ENCODE measurements at places on chromosomes 7 and 10.

GRCh38 chr7:76296743-76297740 lies 5.4 kb upstream of the HSPB1 start:
- no peak for DNase-seq
- H3K27me3 ChIP-seq, result no peaks in the 10 kb centered on the region
- H3K4me1 ChIP-seq, result peaks cover 3% of the 10 kb centered on the region
- H3K36me3 ChIP-seq, result no peaks in the 10 kb centered on the region

DNA sequence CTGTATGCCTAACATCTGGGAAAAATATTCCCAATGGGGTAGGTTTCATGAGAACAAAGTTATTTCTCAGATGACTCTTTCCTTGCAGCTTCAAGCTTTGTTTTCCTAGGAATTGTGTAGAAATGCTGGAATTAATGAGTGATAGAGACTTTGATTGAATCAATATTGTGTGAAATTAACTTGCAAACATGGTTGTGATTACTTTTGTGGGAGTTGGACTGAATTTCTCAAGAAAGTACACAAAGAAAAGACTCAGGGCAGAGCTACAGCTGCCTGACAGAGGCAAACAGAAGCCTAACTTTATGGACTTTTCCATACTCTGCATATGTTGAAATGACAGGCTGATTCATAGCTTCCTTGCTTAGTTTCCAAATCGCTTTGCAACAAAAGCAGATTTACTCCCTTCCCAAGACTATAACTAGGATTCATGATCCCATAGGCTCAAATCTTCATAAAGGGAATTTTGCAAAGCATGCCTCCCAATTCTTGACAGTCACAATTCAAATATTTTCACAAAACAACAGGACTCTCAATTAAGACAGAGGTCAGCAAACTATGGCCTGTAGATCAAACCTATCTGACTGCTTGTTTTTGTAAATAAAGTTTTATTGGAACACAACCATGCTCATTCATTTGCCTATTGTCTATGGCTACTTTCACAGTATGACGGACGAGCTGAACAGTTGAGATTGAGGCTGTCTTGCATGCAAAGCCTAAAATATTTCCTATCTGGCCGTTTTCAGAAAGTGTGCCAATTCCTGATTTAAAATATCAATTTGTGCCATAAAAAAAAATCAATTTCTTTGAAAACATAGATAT lies 27.6 kb downstream of the NRP1 start:
- DNase-seq, result no peak
- H3K27ac ChIP-seq, result no peak overlapping the region
- H3K36me3 ChIP-seq, result no peaks in the 10 kb centered on the region

DNA sequence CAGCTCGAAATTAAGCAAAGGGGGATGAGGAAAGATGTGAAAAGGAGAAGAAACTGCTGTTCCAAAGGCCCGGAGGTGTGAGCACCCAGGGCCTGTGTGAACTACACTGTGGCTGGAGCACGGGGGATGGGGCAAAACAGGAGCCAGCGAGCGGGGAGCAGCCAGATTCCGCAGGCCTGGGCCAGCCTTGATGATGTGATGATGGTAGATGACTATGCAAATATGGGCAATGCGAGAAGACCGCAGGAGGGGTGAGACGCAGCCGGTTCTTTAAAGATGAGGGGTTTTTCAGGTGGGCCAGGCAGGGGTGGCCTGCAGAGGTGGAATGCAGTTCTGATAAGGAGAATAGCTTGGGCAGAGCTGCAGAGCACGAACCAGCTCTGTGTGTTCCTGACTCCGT lies 61.5 kb downstream of the LANCL2 start:
- H3K4me3 ChIP-seq, result no peak overlapping the region
- H3K27me3 ChIP-seq, result no peaks in the 10 kb centered on the region
- DNase-seq, result no peak
- no peak overlapping the region for H3K27ac ChIP-seq
- H3K36me3 ChIP-seq, result peaks cover 3% of the 10 kb centered on the region

DNA sequence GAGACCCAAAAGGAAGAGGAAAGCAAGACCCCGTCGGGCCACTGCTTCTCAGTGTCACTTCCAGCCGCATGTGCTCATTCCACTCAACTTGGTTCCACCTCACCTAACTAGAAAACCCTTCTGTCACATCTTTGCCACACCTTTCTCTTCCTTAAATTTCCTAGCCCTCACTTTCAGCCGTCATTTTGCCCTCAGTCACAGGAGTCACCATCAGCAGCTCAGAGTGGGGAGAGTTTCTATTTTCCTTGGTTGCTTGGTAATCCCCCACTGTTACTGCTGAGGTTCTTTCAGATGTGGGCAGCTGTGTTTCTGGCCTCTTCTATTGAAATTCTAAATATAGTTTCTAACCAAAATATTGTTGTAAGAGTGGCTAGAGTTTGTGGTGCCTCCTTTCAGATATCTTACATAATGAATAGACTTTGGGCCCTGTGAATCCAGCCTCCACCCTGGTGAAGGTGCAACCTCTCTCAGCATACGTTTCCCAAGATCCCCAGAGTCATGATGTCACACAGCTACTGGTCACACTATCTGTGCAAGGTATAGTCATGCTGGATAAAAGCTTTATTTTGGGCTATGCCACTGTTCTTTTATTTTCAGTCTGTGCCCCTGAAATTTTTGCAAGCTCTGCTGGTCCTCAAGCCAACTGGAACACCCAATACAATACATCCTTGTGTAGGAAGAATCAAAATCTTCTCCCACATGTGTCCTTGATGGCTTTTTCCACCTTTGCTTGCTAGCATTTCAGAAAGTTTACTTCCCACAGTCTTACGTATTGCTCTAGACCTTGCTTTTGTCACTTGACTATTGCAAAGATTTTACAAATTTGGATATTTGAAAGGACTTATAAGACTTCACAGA lies 9.2 kb downstream of the AGBL3 start:
- no peak overlapping the region for H3K4me3 ChIP-seq
- no peak overlapping the region for H3K27ac ChIP-seq
- H3K27me3 ChIP-seq, result no peaks in the 10 kb centered on the region
- no peak for DNase-seq

DNA sequence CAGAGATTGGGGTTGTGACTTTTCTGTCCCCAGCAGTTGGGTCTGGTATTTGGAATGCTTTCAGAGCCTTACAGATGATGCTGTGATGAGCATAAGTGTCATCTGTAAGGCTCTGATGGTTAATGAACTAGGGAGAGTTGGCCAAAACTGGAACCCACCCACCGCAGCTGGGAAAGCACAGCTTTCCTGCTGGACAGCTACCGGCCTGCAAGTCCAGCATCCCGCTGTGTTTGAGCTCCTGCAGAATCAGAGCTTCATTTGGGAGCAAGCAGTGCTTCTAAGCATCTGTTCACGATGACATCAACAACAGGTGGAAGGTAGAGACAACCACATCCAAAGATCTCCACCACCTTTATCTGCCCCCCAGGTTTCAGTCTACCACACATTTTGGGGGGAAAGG lies 11.7 kb downstream of the UCN3 start:
- DNase-seq, result no peak
- H3K4me3 ChIP-seq, result no peak overlapping the region
- H3K4me1 ChIP-seq, result no peaks in the 10 kb centered on the region
- no peak overlapping the region for H3K27ac ChIP-seq

- no peak overlapping the region for H3K27ac ChIP-seq
- no peak for DNase-seq
- H3K36me3 ChIP-seq, result no peaks in the 10 kb centered on the region
- no peaks in the 10 kb centered on the region for H3K27me3 ChIP-seq
- no peak overlapping the region for H3K4me3 ChIP-seq
These were observed 101.3 kb upstream of the DKK1 start for GRCh38 chr10:52212802-52213201.

DNA sequence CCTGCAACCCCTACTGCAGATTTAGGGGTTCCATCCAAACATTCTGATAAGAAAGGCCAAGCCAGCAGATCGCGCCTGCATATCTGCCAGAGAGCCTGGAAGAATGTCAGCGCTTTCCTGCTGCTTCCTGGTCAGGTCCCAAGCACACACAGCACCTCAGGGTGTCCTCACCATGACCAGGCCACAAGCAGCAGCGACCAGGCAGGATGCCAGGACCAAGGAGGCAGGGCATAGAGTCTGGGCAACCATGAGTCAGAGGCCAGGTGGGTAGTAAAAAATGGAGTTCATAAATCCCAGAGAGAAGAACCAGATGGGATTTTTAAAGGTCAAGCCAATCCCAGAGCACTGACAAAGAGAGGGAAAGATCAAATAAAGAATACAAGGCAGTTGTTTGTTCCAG lies 5.5 kb upstream of the FAM131B start:
- no peak overlapping the region for H3K27ac ChIP-seq
- no peak overlapping the region for H3K4me3 ChIP-seq
- no peak for DNase-seq
- peaks cover 15% of the 10 kb centered on the region for H3K27me3 ChIP-seq
- H3K36me3 ChIP-seq, result no peaks in the 10 kb centered on the region

- no peak overlapping the region for H3K27ac ChIP-seq
- H3K4me1 ChIP-seq, result no peaks in the 10 kb centered on the region
- peaks cover 47% of the 10 kb centered on the region for H3K36me3 ChIP-seq
- H3K4me3 ChIP-seq, result no peak overlapping the region
These were observed 31.6 kb downstream of the RHEB start for GRCh38 chr7:151488096-151488495.

DNA sequence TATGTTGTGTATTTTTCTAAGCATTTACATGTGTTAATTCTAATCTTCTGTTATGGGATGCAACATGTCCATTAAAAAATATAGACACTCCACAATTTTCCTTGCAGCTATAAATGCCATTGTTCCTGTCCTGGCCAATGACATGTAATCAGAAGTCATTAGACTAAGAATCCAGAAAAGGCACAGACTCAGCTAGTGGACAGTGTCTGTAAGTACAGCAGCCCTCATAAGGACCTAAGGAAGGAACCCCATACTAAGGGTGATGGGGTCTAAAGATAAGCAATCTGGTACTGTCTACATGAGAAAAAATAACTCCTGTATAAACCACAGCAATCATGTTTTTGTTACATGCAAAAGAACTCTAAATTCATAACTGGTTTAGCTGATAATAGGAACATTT lies 115.9 kb downstream of the GPR85 start:
- H3K4me3 ChIP-seq, result no peak overlapping the region
- H3K27me3 ChIP-seq, result no peaks in the 10 kb centered on the region
- no peak for DNase-seq
- no peak overlapping the region for H3K27ac ChIP-seq
- H3K36me3 ChIP-seq, result no peaks in the 10 kb centered on the region

- no peaks in the 10 kb centered on the region for H3K4me1 ChIP-seq
- H3K4me3 ChIP-seq, result no peak overlapping the region
- H3K36me3 ChIP-seq, result no peaks in the 10 kb centered on the region
- DNase-seq, result no peak
- H3K27ac ChIP-seq, result no peak overlapping the region
These were observed 376.1 kb upstream of the MTPN start for GRCh38 chr7:136353287-136353686.

DNA sequence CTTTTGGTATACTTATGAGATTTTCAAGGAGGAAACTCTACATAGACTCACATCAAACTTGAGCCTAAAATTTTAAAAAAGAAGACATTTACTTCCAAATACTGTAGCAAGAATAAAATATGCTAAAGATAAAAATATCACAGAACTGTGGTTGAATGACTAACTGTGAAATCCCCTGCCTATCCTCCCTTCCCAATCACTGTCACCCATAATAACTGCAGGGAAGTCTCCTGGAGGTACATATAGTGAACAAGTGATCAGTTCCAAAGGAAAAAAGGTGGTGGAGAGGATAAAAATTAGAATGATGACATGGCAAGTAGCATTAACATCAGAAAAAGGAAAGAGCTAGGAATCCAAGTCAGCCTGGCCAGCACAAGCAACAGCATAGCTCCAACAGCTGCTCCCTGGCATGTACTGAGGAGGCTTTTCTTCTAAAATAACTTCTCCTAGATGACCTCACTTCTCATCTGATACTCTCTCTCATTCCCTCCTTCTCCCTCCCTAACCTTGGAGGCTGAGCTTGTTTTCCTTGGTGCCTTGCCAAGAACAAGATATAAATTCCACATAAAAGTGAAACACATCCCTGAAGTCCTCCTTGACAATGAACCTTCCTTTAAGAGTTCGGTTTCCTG lies 124.0 kb downstream of the IQUB start:
- H3K27me3 ChIP-seq, result no peaks in the 10 kb centered on the region
- H3K27ac ChIP-seq, result no peak overlapping the region
- DNase-seq, result no peak

- H3K36me3 ChIP-seq, result no peaks in the 10 kb centered on the region
- H3K4me1 ChIP-seq, result peaks cover 15% of the 10 kb centered on the region
- H3K27ac ChIP-seq, result no peak overlapping the region
- no peaks in the 10 kb centered on the region for H3K27me3 ChIP-seq
- no peak for DNase-seq
These were observed 343 bp upstream of the C10orf71 start for GRCh38 chr10:49298671-49298982.

GRCh38 chr10:70441161-70441894 lies at the start of gene NODAL:
Gene NODAL (minus strand): TSS chr10:70441681. CDS start chr10:70441667, 14 bp downstream.
- H3K36me3 ChIP-seq, result no peaks in the 10 kb centered on the region
- DNase-seq, result peak; percentile 19
- H3K4me3 ChIP-seq, result no peak within 1 kb of the TSS
- peaks cover 14% of the 10 kb centered on the region for H3K4me1 ChIP-seq

GRCh38 chr7:24574950-24575349 lies 1.7 kb downstream of the PALS2 start:
- peaks cover 16% of the 10 kb centered on the region for H3K4me1 ChIP-seq
- no peaks in the 10 kb centered on the region for H3K36me3 ChIP-seq
- no peak overlapping the region for H3K27ac ChIP-seq
- no peak for DNase-seq
- no peak overlapping the region for H3K4me3 ChIP-seq
- no peaks in the 10 kb centered on the region for H3K27me3 ChIP-seq

Data from natural killer cell (primary cell).